ENCODE measurements at places on chromosomes 1 and 21.

- no peaks in the 10 kb centered on the region for H3K4me1 ChIP-seq
- no peak for DNase-seq
- no peak overlapping the region for H3K27ac ChIP-seq
- no peaks in the 10 kb centered on the region for H3K27me3 ChIP-seq
- no peak overlapping the region for H3K4me3 ChIP-seq
Measured at GRCh38 chr1:79074975-79075374, 68.4 kb upstream of the ADGRL4 start.

GRCh38 chr21:38241029-38241740 lies 15.6 kb upstream of the KCNJ15 start:
- H3K27ac ChIP-seq = peak overlapping the region; percentile 71
- H3K4me1 ChIP-seq = no peaks in the 10 kb centered on the region
- DNase-seq = no peak
- no peaks in the 10 kb centered on the region for H3K36me3 ChIP-seq
- H3K4me3 ChIP-seq = no peak overlapping the region

DNA sequence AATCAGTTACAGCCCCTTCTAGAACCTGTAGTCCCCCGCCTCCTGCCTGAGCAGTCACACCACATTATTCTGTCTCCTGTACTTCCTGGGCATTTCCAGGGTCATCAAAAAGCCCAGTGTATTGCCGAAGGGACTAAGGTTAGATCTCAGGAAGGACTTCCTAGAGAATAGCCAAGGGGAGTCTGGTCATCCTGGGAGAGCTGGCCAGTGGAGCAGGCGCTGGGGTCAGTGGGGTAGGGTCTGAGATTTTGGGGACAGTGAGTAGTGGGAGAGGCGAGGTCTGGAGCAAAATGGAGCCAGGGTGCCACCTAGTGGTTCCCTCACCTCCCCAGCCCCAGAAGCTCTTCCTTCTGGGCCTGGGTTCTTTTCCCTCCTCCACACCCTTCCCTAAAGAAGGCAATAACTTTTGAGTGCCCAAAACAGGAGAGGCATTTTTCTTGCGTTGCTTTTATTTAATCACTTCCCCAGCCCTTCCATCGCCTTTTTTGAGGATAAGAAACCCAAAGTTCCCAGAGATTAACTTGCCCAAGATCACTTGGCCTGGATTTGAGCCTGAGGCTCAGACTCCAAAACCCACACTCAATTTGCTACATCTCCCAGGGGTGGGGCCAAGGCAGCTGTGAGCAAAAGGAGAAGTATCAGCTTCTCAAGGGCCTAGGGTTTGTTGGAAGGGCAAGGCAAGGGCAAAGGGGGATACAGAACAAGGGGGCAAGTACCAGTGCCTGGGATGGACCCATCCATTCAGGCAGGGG lies 7.3 kb upstream of the PMVK start:
- no peaks in the 10 kb centered on the region for H3K27me3 ChIP-seq
- peak; percentile 63 for DNase-seq
- no peaks in the 10 kb centered on the region for H3K36me3 ChIP-seq
- H3K27ac ChIP-seq = no peak overlapping the region
- no peaks in the 10 kb centered on the region for H3K4me1 ChIP-seq

DNA sequence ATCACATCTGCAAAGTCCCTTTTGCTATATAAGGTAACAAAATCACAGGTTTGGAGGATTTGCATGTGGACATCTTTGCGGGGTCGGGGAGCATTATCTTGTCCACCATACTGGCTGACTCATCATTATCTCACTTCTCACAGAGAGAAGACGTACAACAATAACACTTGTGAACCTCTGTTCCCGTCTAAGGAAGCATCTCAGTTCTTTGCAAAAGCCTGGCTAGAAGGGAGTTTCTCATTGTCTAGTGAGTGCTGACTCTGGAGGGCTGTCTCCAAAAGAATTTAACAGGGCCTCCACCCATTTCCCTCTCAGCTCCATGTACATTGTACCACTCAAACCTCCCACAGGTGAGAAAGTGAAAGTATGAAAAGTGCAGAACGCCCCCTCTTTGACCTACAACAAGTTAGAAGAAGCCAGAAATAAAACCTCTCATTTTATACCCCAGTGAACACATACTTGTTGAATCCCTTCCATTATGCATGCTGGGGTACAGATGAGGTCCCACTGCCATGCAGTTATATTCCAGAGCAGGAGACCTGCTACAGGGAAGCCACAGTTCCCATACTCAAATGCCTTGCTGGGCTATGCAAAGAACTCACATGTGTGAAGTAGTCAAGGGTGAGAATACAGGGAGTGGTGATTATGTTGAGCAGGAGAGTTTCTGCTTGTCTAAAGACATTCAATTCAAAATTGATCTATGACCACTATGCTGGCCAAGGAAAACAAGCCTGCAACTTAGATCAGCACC lies 121.7 kb upstream of the PRDX6 start:
- H3K27ac ChIP-seq = no peak overlapping the region
- H3K36me3 ChIP-seq = no peaks in the 10 kb centered on the region
- no peaks in the 10 kb centered on the region for H3K27me3 ChIP-seq
- H3K4me1 ChIP-seq = no peaks in the 10 kb centered on the region
- H3K4me3 ChIP-seq = no peak overlapping the region

GRCh38 chr1:202034683-202035462 lies 24.5 kb downstream of the ELF3 start:
- H3K27me3 ChIP-seq = no peaks in the 10 kb centered on the region
- DNase-seq = peak; percentile 89
- no peak overlapping the region for H3K27ac ChIP-seq
- no peak overlapping the region for H3K4me3 ChIP-seq

- no peak for DNase-seq
- peaks cover 23% of the 10 kb centered on the region for H3K36me3 ChIP-seq
- H3K27ac ChIP-seq = no peak overlapping the region
- no peak overlapping the region for H3K4me3 ChIP-seq
- H3K4me1 ChIP-seq = peaks cover 3% of the 10 kb centered on the region
- H3K27me3 ChIP-seq = no peaks in the 10 kb centered on the region
Measured at GRCh38 chr1:19889656-19890055, 7.5 kb downstream of the OTUD3 start.

- no peak overlapping the region for H3K4me3 ChIP-seq
- no peaks in the 10 kb centered on the region for H3K36me3 ChIP-seq
- DNase-seq = no peak
- H3K4me1 ChIP-seq = no peaks in the 10 kb centered on the region
Measured at GRCh38 chr1:11569551-11569950, 84.7 kb downstream of the FBXO2 start.

GRCh38 chr21:37974081-37974480 lies 57.8 kb upstream of the KCNJ6 start:
- no peaks in the 10 kb centered on the region for H3K4me1 ChIP-seq
- no peak overlapping the region for H3K4me3 ChIP-seq
- H3K27me3 ChIP-seq = peaks cover 5% of the 10 kb centered on the region
- no peak overlapping the region for H3K27ac ChIP-seq
- no peaks in the 10 kb centered on the region for H3K36me3 ChIP-seq

DNA sequence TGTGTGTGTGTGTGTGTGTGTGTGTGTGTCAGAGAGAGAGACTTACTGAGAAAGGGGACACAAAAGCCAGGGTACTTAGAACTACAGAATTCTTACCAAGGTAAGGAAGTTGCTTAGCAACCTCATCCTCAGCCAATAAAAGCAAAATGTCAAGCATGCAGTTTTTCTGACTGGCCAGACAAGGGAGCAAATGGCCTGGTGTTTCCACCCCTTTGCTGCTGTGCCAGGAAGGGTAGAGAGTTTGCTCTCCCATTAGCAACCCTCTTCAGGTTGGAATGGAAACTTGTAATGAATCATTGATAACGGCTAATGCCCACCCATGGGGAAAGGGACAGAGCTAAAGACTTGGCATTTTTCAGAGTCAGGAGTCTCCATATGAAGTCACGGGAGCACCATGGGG lies 10.6 kb downstream of the RXRG start:
- no peak overlapping the region for H3K4me3 ChIP-seq
- H3K27ac ChIP-seq = no peak overlapping the region
- no peaks in the 10 kb centered on the region for H3K4me1 ChIP-seq
- no peak for DNase-seq

- peaks cover 22% of the 10 kb centered on the region for H3K4me1 ChIP-seq
- peak; percentile 75 for DNase-seq
- no peak overlapping the region for H3K4me3 ChIP-seq
- no peak overlapping the region for H3K27ac ChIP-seq
- H3K27me3 ChIP-seq = no peaks in the 10 kb centered on the region
Measured at GRCh38 chr1:119794230-119794875, 16.9 kb downstream of the REG4 start.

GRCh38 chr1:156591432-156592157 lies at the start of gene NAXE:
NAXE (plus strand) TSS chr1:156591776; CDS start chr1:156591805, 29 bp downstream.
- peak within 1 kb of the TSS; percentile 79 for H3K4me3 ChIP-seq
- no peaks in the 10 kb centered on the region for H3K4me1 ChIP-seq
- peaks cover 26% of the 10 kb centered on the region for H3K36me3 ChIP-seq
- peak within 1 kb of the TSS; percentile 91 for H3K27ac ChIP-seq

DNA sequence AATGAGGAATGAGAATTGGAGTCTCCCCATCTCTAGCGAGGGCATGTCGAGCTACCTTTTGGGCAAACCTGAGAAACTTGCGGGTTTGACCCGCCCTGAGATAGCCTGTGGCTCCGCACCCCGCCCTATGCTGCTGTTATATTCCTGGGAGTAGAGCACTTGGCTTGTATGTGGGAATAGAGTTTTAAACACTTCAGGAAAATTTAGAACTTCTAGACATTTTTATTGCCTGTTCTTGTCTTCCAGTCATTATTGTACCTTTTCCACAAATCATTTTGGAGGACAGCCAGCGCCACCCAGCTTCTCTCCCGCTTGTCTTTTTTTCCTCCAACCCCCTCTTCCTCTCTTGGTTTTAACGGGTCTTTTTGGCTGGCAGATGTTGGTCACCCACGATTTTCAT lies 738 bp downstream of the GNPAT start:
- H3K36me3 ChIP-seq = peaks cover 6% of the 10 kb centered on the region
- H3K27me3 ChIP-seq = no peaks in the 10 kb centered on the region
- H3K27ac ChIP-seq = peak overlapping the region; percentile 74
- DNase-seq = peak; percentile 40

DNA sequence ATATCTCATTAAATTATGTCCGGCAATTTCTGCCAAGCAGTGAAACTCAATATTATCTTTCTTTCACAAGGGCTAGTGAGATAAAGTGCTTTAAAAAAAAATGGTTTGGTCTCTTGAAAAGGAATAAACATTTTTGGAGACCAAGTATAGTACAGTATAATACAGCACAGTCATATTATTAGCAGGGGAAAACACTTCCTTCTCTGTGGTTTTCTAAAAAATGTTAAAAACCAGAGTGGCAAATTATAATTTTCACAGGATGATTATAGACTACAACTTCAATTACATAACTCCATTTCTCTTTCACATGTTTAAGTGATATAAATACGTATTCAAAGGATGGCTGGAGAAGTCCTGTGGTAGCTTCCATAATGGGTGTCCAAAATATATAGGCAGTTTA lies 170.3 kb upstream of the DMRTA2 start:
- H3K27me3 ChIP-seq = no peaks in the 10 kb centered on the region
- no peaks in the 10 kb centered on the region for H3K4me1 ChIP-seq
- H3K36me3 ChIP-seq = peaks cover 11% of the 10 kb centered on the region
- DNase-seq = no peak
- H3K4me3 ChIP-seq = no peak overlapping the region

DNA sequence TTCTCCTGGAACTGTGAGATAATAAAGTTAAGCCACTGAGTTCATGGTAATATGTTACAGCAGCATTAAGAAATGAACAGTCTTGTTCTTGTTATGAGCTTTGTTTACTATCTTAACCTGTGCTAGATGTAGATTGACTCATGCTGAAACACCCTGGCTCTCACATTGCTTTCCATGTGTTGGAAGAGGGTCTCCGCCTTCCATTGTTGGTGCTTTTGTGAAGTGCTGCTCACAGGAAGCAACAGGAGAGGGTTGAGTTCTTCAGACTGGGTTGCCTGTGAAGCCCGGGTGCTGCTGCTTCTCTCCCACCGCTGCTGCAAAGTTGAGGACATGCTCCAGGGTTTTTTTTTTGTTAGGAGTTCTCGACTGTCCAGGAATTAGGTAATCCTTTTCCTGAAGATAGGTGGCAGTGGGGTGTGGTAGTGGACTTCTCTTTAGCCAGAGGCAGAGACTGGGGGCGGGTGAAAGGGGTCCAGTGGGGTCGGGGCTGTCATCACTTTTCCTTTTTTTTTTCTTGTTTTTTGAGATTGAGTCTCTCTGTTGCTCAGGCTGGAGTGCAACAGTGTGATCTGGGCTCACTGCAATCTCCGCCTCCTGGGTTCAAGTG lies 28.7 kb upstream of the HMGN1 start:
- H3K27ac ChIP-seq = no peak overlapping the region
- H3K4me3 ChIP-seq = no peak overlapping the region
- DNase-seq = no peak
- H3K4me1 ChIP-seq = peaks cover 7% of the 10 kb centered on the region
- no peaks in the 10 kb centered on the region for H3K27me3 ChIP-seq
- H3K36me3 ChIP-seq = no peaks in the 10 kb centered on the region

DNA sequence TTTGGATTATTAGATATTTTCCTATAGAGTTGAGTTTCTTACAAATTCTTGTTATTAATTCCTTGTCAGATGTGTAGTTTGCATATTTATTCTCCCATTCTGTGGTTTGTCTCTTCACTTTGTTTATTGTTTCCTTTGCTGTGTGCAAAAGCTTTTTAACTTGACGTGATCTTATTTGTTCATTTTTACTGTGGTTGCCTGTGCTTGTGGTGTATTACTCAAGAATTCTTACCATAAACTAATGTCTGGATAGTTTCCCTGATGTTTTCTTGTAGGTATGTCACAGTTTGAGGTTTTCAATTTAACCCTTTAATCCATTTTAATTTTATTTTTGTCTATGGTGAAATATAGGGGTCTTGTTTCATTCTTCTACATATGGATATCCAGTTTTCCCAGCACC lies 72.1 kb upstream of the LHX8 start:
- no peaks in the 10 kb centered on the region for H3K36me3 ChIP-seq
- H3K27me3 ChIP-seq = no peaks in the 10 kb centered on the region
- DNase-seq = no peak
- no peak overlapping the region for H3K4me3 ChIP-seq
- H3K27ac ChIP-seq = no peak overlapping the region
- no peaks in the 10 kb centered on the region for H3K4me1 ChIP-seq

GRCh38 chr1:54461731-54462596 lies 55.8 kb upstream of the SSBP3 start:
- H3K27me3 ChIP-seq = no peaks in the 10 kb centered on the region
- no peaks in the 10 kb centered on the region for H3K36me3 ChIP-seq
- peak; percentile 56 for DNase-seq
- peaks cover 71% of the 10 kb centered on the region for H3K4me1 ChIP-seq

GRCh38 chr1:14366091-14367018 lies 232.1 kb upstream of the KAZN start:
- no peaks in the 10 kb centered on the region for H3K27me3 ChIP-seq
- H3K27ac ChIP-seq = no peak overlapping the region
- H3K4me3 ChIP-seq = no peak overlapping the region
- DNase-seq = peak; percentile 92

- H3K27me3 ChIP-seq = no peaks in the 10 kb centered on the region
- H3K36me3 ChIP-seq = no peaks in the 10 kb centered on the region
- H3K27ac ChIP-seq = no peak overlapping the region
Measured at GRCh38 chr21:40696246-40696645, 150.7 kb downstream of the DSCAM start.

- DNase-seq = no peak
- H3K27ac ChIP-seq = no peak overlapping the region
- no peaks in the 10 kb centered on the region for H3K4me1 ChIP-seq
Measured at GRCh38 chr1:7587773-7588456, 183.2 kb upstream of the VAMP3 start.
